CD4-positive, alpha-beta T cell treated with Interleukin-6 for 4 hours (primary cell): ENCODE measurements at places on chromosomes 6 and 20.

DNA sequence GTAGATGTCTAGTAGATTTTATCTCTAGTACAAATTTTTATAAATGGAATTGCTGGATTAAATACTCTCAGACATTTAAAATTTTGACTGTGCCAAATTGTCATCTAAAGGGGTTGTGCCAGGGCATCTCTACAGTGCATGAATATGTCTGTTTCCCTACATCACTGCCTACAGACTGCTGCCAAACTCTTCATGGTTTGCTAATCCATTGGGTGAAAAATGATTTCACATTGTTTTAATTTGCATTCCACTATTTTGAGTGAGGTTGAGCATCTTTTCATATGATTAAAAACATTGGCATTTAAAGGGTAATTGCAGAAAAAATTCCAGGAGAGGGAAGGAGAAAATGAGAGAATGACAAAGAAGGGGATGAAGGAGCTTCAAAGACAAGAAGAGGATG lies 267.7 kb upstream of the RNF24 start:
- DNase-seq = no peak

- DNase-seq = no peak
These were observed 70.0 kb upstream of the SUPT3H start for GRCh38 chr6:45447716-45448115.

DNA sequence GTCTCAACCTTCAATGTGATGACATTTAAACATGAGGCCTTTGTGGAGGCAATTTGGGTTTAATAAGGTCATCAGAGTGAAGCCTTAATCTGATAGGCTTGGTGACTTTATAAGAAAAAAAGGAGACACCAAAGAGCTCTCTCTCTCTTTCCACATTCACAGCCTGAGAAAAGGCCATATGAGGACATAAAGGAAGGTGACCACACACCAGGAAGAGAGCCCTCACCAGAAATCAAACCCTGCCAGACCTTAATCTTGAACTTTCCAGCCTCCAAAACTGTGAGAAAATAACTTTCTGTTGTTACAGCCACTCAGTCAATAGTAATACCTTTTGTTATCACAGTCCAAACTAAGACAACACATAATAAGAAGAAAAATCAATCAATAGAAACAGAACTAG lies 47.7 kb downstream of the COL12A1 start:
- no peak for DNase-seq

- DNase-seq = no peak
These were observed 96.3 kb upstream of the ZBTB24 start for GRCh38 chr6:109579361-109579760.

DNA sequence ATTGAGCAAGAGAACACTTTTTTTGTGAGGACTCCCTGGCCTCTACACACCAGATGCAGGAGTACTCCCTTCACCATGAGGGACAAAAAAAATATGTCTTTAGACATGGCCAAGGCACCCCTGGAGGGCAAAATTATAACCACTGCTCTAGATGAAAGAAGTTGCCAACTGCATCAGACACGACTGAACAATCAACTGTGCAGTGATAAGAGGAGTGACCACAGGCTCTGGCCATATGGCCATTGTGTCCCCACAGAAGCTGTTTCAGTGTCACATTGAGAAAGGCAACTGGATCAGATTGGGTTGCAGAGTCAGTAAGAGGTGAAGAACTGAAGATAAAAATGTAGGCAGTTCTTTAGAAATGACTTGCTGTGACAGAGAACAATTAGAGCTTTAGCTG lies 85.7 kb downstream of the C6orf118 start:
- DNase-seq = no peak

- no peak for DNase-seq
These were observed 56.4 kb downstream of the AIG1 start for GRCh38 chr6:143117108-143117507.

DNA sequence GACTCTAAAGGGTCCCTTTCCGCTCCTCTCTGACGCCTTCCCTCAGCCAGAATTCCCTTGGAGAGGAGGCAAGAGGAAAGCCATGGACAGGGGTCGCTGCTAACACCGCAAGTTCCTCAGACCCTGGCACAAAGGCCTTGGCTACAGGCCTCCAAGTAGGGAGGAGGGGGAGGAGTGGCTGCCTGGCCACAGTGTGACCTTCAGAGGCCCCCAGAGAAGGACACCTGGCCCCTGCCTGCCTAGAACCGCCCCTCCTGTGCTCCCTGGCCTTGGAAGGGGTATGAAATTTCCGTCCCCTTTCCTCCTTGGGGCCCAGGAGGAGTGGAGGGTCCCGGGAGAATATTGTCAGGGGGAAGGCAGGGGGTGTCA lies 2.7 kb downstream of the VEGFA start:
- no peak for DNase-seq

GRCh38 chr20:48460681-48461080 lies 367.1 kb downstream of the PREX1 start:
- no peak for DNase-seq

DNA sequence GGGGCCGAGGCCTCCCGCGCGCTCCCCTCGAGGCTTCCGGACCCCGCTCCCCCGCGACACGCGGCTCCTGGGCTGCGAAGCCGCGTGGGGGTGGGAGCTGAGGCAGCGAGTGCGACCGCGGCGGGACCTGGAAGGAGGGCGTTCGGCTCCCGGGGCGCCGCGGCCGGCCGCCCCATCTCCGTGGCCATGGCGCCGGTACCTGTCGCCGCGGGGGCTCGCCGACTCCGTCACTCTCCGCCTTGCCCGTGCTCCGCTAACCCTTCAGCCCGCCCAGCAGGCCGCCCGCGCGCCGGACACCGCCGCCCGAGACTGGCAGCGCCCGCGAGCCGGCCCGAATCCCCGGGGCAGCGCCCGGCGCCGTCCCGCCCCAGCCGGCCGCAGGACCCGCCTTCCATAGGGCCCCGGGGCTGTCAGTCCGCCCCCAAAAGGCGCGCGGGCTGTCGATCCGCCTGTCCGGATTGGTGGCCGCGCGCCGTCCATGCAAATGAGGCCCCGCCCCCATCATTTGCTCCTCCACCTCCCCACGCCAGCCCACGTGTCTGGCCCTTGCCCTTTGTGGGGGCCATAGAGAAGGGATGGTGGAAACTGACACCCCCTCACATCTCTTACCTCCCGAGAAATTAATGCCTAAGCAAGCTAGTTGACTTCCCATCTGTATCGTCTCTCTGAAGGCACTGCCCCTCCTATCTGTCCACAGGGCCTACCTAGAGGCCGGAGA lies at the start of gene FKBP5:
Gene FKBP5 (minus strand): TSS at position 311 of the 718 bp plus-strand sequence. CDS start 46,091 bp downstream, outside the sequence.
- DNase-seq = peak; percentile 91

GRCh38 chr6:80343511-80343910 lies 237.0 kb downstream of the BCKDHB start:
- no peak for DNase-seq

DNA sequence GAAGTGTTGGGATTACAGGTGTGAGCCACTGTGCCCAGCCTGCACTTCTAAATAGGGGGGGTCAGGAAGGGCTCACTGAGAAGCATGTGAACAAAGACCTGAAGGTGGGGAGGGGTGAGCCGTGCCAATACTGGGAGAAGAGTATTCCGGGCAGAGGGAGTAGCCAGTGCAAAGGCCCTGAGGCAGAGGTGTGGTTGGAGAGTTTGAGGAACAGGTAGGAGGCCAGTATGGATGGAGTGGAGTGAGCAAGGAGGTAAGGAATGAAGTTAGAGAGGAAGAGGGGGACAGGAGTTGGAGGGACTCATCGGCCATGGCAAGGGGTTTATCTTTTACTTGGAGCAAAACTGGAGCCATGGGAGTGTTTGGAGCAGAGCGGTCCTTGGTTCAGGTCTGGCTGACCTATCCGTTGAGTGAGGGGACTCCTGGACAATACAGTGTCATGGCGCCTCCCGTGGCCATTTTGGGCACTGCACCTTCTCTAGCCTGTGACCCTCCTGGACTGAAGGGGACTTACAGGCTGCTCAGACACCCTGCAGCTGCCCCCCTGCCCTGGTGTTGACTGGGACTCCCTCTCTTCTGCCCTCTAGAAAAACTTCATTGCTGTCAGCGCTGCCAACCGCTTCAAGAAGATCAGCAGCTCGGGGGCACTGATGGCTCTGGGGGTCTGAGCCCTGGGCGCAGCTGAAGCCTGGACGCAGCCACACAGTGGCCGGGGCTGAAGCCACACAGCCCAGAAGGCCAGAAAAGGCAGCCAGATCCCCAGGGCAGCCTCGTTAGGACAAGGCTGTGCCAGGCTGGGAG lies 12.1 kb downstream of the FOXS1 start:
- peak; percentile 60 for DNase-seq

GRCh38 chr6:143961066-143961465 lies 47.0 kb downstream of the PLAGL1 start:
- no peak for DNase-seq

GRCh38 chr20:52411611-52412010 lies 220.0 kb upstream of the ZFP64 start:
- no peak for DNase-seq
